ENCODE measurements at places on chromosomes 13 and 19.
A peak's percentile ranks its signal among the peaks of the same experiment; 100 is the strongest.

GRCh38 chr13:20288561-20288960 lies 56.4 kb upstream of the GJB6 start:
- ATAC-seq = no peak

- no peak for ATAC-seq
Observed at GRCh38 chr13:89029062-89029461, 1357.9 kb downstream of the SLITRK5 start.

DNA sequence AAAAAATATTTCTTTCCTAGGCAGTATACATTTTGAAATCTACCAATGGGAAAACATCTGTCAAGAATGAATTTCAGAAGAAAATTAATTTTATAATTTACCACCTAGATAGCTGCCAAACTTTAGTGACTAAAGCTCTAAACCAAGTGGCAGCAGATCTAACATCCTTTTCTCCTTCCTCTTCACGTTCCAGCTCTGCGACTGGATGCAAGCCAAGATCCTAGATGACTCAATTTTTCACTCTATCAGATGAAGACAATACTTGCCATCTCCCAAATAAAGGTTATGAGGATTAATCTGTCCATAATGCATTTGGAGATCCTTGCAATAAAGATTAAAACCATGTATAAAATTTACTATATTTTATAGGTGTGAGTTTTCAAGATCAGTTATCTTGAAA lies 66.7 kb upstream of the MIR17HG start:
- ATAC-seq = no peak

DNA sequence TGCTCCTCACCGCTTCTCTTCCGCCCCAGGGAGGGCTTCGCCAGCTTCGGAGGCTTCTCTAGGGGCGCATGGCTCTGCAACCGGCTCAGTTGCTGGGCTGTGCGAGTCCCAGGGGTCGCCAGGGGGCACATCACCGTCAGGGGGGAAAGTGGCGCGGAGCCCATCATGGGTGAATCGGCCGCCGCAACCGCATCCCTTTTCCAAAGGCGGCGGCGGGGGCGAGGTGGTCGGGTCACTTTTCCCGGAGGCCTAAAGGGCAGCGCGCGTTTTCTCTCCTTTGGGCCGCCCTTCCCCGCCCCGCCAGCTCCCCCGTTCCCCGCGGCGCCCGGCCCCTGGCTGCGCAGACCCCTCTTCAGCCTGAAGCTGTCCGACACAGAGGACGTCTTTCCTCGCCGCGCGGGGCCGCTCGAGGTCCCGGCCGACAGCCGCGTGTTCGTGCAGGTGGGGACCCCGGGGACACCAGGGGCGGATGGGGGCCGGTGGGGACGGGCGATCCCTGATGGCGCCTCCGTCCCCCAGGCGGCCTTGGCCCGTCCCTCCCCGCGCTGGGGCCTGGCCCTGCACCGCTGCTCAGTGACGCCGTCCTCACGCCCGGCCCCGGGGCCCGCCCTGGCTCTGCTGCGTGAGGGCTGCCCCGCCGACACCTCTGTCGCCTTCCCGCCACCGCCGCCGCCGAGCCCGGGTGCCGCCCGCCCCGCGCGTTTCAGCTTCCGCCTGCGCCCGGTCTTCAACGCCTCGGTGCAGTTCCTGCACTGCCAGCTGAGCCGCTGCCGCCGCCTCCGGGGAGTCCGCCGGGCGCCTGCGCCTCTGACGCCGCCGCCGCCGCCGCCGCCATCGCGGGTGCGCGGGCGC lies 1.7 kb downstream of the TGFBR3L start:
- ATAC-seq = no peak

- ATAC-seq = no peak
Observed at GRCh38 chr13:90238413-90238812, 1109.1 kb upstream of the MIR17HG start.

DNA sequence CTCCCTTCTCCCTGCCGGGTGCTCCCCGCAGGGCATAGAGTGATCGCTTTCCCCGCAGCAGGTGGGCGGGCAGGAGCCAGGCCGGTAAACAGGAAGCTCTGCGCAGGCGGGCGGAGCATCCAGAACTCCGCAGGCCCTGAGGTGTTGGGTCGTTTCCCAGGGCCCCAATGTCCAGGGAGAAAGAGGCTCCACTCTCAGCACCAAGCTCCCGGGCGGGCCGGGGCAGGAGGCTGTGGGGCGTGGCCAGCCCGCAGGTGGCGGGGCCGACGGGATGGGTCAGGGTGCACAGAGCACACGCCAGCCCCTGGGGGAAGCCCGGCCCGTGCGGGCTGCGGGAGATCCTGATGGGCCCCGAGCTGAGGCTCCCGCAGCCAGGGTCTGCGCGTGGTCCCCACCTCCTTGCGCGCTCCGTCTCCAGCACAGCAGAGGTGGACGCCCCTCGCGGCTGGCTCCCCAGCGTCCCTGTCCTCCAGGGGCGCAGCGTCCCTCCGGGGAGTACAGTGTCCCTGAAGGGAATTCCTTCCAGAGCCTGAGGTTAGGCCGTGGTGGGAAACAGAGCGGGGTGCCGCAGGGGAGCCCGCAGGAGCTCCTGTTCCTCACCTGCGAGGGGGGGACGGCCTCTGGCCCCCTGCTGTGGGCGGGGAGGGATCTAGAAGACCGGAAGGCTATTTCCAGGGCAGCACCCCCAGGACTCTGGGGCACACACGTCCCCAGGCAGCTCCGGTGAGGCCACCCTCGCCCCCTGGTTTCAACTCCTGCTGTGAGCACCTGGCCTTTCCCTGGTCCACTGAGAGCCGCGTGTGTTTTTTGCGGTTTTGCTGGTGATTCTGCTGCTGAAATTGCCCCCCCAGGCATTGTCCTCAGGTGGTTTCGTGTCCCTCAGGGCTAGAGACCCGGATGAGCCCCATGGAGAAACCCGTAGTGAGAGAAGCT lies 12.2 kb downstream of the PIP5K1C start:
- peak; percentile 68 for ATAC-seq

- ATAC-seq = peak; percentile 37
Observed at GRCh38 chr13:98706446-98707110, 45.9 kb downstream of the SLC15A1 start.

DNA sequence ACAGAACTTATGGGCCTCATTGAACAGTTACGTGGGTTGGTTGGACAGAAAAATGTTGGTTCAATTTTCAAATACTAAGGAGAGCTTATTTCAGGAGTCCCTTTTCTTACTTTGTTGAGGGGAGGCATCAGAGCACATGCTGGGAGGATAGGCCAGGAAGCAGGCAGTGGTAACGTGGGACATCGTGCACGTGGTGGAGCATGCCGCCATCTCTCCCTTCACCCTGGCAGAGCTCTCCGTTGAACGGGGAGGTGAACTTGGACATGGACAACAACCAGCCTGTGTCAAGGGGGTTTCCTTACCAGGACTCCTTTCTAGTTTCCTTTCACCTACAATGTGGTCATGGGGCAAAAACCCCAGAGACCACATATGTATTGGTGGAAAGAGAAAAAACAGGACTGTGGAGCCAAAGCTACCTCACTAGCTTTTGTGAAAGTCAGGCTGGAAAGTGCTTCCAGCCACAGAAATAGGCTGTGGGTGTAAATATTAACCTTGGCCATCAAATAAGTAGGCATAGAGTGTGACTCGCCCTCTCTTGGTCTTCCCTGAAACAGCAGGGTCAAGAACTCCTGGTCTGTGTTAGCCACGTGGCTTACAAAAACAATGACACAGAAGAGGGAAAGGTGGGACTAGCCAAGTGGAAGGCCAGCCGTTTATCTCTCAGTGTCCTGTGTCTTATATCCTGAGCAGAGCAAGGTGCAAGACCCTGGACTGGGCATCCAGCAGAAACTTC lies 14.4 kb downstream of the MICOS13 start:
- ATAC-seq = peak; percentile 44

GRCh38 chr19:18839465-18840287 lies 7.9 kb downstream of the UPF1 start:
- no peak for ATAC-seq

- no peak for ATAC-seq
Observed at GRCh38 chr13:72514146-72514545, 213.3 kb downstream of the MZT1 start.

DNA sequence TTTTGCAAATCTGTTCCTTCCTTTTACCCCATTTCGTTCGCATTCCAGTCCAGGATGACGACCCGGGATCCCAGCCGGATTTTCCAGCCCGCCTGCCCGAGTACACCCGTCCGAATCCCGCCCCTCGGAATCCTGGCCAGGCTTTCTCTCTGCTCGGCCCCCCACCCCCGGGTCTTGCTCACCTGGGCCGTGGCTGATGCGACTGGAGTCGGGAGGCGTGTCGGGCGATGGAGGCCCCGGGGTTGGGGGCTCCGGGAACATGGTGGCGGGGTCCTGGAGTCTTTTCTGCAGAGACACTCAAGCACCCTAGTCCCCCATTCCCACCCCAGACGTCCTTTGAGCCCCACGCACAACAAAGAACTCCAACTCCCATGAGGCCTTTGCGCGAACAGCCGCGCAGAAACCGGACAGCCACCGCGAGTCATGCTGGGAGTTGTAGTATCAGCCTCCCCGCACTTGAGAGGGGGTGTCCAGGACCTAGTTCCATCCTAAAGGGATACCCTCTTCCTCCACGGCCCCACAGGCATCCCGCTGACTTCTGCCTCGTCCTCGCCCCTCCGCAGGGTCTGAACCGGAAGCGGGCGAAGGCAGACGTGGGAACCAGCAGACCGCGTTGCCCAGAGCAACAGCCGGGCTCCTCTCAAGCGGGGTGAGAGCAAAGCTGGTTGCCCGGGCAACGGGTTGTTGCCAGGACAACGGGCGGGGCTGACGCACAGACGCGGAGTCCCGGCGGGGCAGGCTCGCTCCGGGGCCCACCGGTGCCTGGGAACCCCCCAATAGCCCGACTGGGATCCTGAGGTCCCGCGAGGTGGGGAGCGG lies 1.1 kb downstream of the SYT5 start:
- peak; percentile 91 for ATAC-seq

DNA sequence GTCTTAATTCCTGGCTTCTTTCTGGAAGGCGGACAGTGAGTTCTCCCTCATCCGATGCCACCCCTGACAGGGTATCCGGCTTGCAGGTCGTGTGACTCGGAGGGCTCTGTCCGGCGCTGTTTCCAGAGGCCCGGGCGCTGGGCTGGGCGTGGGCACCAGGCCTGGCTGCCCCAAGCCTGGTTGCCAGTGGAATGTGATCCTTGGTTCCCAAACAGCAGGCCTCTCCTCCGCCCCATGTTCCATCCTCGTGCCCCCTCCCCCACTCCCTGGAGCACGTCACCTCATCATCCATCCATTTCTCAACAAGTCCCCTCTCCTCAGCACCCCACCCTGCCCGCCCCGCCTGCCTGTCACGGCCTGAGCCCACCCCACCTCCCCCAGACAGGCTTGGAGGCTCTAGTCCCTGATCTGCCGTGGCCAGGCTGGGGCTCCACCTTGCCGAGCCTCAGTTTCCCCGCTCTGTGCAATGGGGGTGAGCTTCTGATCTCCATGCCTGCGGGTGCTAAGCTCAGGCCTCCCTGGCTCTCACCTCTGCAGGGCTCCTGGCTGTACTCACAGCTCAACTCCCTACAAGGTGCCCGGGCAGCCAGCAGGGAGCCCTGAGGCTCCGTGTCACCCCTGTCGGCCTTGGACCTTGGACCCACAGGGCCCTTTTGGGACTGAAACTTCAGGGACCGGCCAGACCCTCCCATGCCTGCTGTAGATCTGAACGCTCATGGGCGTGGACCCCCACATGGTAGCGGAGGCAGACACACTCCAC lies 2.3 kb downstream of the TBXA2R start:
- peak; percentile 29 for ATAC-seq

DNA sequence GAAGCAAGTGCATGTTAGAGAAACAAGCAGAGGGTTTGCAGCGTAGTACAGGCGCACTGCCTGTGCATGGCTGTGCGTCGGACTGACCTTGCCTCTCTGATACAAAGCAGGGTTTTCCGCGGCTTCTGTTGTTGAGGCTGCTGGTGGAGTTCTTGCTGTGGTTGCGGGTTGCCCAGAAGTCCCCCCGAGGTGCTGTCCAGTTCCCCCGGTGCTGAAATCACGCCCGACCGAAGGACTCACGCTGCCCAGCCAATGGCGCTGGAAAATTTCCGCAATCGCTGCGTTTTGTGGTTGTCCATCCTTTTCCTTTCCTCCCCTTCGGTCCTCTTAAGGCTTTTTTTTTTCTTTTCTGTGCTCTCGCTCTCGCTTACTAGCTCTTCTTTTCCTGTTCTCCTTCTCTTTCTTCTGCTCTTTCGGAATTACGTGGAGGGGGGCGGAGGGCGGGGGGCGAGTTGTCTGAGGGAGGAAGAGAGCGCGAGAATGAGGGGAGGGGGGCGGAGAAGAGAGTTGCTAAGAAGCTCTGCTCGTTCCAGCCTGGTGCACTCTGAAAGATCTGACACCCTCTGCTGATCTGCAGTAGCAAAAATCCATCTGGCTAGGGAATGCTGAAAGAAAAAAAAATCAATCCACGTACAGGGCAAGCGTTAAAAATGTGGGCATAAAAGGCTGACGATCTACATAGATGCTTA lies at the start of gene SLITRK1:
TSS of gene SLITRK1 (minus strand) at position 558 of the 689 bp plus-strand sequence. CDS start 967 bp downstream, outside the sequence.
- no peak for ATAC-seq

DNA sequence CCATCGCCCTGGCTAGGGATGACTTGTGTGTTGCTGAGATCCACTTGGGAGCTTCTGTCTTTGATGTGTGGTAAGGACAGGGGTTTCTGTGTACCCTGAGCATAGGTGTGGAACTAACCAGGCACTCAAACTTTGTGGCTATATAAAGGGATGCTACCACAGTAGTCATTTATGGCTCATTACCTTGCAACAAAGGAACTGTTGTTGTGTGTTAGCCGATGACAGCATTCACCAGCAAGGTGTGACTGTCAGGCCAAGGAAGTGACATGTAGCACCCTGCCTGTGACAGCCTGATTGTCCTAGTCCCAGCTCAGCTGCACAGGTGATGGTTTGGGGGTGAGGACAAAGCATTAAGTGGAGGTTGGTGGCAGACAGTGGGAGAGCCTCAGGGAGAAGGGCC lies 73.6 kb downstream of the COG3 start:
- no peak for ATAC-seq

DNA sequence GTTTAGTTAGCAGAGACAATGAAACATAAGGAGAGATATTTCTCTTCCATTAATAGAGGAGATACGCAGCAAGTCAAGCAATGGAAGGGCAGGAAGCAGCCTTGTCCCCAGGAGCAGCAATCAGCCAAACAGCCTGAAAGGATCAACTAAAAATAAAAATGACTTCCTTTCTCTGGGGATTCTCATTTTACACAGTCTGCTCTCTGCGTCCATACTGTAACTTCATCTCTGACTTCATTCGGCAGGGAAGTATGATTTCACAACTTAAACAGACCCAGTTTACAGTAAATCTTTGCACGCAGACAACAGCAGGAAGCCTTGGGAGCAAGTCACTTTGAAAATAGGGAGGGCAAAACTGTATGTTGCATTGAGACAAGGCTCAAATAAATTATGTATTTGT lies 826.7 kb downstream of the DIAPH3 start:
- no peak for ATAC-seq

- peak; percentile 83 for ATAC-seq
Observed at GRCh38 chr19:10603084-10603872, 16.2 kb upstream of the AP1M2 start.

- ATAC-seq = no peak
Observed at GRCh38 chr13:95643571-95643935, 953 bp downstream of the DZIP1 start.

- ATAC-seq = no peak
Observed at GRCh38 chr19:30593356-30593755, 221.2 kb downstream of the ZNF536 start.

Measured in stimulated activated memory B cell treated with anti-CD40 and anti-IgM and Interleukin-4, amounts not matched to agents 10 μg/mL and 1 μg/mL and 100 μg/mL, for 72 hours (primary cell).